ENCODE measurements at places on chromosomes 1 and 21.

DNA sequence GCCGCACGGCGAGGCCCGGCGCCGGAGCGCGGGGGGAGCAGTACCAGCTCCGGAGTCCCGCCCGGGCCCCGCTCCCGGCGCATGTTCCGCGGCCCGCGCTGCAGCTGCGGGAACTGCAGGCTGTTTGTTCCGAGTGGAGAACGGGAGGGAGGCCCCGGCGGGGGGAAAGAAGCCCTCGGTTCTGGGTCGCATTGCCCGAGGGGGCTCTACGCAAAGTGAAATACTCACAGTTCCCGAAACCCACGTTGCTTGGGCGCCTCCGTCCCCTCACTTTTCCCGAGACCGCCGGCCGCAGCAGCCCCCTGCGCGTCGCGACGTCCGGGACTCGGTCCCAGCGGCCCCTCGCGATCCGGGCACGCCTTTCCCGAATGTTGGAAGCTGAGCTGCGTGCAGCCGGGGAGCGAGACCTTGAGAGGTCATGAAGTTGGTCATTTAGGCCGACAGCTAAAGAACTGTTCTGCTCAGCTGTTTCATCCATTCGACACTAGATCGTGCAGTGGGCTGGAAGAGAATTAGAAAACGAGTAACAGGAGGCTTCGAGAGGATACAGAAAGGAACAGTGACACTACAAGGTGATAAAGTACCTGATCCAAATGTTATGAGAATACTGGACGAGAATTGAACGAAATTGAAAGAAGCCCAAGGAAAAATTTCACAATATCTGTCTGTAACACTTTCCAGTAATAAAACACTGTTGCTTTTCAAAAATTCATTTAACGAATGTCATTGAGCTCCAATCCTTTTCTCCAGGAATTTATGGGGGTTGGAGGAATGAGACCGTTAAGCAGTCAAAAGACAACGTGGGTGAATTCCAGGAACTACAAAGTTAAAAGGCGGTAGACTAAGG is 657 bp upstream of the LIN9 start:
- no peak for DNase-seq

GRCh38 chr1:52164604-52165003 is 22.7 kb downstream of the ZFYVE9 start:
- DNase-seq: no peak

- no peak for DNase-seq
Observed at GRCh38 chr1:31507221-31507620, 69.1 kb upstream of the TINAGL1 start.

GRCh38 chr1:198328458-198329032 is 171.7 kb downstream of the NEK7 start:
- no peak for DNase-seq
